CD4-positive, alpha-beta T cell treated with Interleukin-15 for 4 hours (primary cell): ENCODE measurements at places on chromosomes 7 and 10.
A peak's percentile ranks its signal among the peaks of the same experiment; 100 is the strongest.

GRCh38 chr7:47758546-47758945 lies 176.6 kb upstream of the TNS3 start:
- no peak for DNase-seq

- peak; percentile 53 for DNase-seq
These were observed 7.3 kb downstream of the LRRN3 start for GRCh38 chr7:111098011-111098925.

DNA sequence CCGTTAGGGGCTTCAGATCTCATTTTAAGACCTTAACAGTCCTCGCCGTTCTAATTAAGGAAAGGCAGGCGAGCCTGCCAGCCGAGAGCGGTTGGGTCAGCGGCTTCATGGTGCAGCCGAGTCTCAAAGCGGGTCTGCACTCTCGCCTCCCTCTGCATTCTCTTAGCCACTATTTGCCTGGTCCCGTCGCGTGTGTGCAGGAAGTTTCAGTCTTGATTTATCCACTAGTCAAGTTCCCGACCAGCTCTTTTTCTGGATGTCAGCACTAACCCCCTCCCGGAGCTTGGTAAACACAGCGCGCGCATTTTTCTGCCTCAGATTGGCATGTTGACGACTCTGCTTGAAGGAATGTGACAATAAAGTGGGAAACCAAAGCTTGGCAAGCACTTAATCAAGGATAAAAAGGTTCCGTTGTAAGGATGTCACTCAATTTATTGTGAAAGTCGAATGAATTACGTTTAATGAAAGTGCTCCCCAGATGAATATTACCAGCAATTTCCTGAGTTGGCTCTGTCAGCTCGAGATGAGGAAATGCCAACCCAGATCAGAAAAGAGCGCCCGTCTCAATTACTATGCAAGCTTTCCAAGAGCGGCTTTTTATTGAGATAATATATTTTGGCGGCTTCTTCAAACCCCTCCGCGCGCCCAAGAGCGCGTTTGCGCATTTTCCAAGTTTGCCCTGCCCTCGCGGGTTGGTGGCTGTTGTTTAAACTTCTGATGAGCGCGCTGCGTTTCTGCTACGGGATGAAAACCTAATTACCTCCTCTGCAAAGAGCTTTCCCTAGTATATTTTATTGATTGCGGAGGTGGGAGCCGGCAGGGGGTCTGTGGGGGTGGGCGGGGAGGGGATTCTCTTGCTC lies 7.9 kb downstream of the NXPH1 start:
- DNase-seq: no peak

DNA sequence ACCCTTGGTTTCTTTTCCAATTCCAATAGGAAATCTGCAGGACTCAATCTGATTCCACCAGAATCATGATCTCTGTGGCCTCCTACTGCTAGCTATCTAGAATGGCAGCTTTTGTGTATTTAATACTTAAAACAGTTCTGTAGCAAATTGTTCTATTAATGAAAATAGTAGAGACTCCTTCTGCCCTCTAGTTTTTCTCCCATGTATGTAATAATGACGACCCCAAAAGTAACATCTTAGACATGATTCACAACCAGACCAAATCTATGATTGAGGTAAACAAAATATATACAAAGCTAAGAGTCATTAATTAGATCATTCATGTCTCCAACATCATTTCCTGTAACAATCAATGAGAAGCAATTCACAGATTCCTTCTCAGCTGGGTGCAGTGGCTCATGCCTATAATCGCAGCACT lies 259.1 kb upstream of the MKLN1 start:
- DNase-seq: no peak

- DNase-seq: no peak
These were observed 220.5 kb upstream of the MAGI2 start for GRCh38 chr7:79673969-79674368.

GRCh38 chr7:30731581-30731980 lies 20.4 kb upstream of the INMT start:
- no peak for DNase-seq

DNA sequence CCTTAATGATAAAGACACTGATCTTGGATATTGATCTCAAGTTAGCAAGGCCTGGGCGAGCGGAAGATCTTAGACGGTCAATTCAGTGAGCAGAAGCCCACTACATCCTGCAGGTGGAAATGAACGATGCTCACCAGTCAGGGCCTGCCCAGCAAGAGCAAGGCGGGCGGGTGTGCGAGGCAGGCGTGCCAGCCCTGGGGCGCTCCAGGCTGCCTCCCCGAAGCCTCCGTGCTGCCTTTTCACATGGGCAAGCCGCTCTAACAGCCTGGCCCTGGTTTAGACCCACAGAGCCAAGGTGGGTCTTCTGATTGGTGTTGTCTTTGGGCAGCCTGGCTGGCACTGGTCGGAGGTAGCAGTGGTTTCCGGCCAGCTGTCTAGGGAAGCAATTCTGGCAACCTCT lies 475.1 kb upstream of the FOXK1 start:
- DNase-seq: no peak

DNA sequence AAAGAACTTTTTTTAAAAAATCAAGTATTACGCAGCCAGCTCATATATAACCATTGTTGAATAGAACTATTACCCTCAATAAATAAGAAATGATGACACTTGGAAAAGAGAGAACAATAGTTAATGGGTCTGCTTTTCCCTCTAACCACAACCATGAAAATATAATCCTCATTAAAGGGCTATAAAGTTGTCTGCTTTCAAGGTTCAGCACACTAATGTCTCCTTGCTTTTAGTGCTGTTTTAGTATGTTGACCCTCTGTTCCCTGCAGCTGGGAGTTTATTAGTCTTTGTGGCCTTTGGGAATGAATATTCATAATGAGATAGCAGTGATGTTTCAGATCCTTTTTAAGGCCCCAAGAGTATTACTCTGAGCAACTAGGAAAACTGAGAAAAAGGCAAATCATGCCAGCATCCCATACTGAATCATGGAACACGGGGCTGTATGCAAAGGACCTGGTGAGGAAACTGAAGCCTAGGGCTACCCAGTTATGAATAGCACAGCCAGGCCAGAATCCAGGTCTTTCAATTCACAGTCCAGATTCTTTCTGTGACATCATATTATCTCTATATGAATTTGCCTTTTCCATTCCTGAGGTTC lies 332.0 kb upstream of the LRGUK start:
- DNase-seq: no peak

DNA sequence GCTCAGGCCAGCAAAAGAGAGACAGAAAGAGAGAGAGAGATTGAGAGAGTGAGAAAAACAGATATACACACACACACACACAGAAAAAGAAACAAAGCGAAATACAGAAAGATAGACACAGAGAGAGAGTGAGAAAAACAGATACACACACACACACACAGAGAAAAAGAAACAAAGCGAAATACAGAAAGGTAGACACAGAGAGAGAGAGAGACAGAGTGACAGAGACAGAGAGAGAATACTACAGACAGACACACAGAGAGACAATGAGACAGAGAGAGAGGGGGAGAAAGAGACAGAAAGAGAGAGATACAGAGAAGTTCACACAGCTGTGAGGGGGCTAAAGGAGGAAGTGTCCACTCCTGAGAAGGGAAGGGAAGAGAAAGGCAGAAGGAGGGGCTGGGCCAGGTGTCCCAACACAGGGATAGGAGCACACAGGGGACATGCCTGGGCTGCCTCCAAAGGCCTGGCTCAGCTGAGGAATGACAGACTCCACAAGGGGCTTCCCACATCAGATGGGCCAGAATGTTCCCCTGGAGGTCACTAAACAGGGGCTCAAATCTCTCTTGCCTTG lies 4.3 kb downstream of the GCK start:
- no peak for DNase-seq

DNA sequence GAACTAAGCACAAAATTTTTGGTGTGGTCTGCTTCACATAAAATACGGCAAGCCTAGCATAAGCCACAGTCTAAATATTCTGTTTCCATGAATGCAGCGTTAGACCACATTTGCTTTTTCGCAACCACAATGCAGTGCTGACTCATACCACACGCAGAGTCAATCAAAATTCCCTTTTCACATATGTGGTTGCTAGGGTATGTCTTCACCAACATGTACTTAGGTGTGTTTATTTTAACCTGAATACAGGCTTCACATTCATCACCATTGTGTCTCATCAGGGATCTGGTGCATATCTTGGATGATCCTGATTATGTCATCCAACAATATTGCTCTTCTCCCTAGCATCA lies 90.8 kb downstream of the CHN2 start:
- peak; percentile 53 for DNase-seq

DNA sequence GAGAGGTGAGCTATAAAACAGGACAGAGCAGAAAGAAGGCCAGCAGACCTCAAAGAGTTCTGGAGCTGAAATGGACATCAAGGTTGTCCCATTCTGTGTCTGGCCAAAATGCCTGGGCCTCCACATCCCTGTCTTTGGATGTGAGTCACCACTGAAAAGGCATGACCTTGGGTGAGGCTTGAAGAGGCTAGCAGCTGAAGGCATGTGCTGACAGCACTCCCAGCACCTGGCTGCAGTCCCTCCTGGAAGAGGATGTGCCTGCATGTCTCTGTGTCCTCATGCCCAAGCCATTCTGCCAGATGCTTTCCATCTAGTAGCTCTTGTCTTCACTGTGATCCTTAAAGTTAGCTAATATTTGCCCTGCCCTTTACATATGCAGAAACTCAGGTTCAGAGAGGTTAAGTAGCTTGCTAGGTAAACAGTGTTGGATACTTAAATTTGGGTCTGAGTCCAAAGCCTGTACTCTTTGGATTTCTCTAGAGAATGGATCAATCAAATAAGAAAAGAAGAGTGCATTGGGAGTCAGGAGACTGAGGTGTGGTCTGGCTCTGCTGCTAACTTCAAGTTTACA lies 35.8 kb downstream of the HECW1 start:
- DNase-seq: no peak

GRCh38 chr10:72340510-72341261 lies 14.0 kb downstream of the DNAJB12 start:
- DNase-seq: peak; percentile 78

DNA sequence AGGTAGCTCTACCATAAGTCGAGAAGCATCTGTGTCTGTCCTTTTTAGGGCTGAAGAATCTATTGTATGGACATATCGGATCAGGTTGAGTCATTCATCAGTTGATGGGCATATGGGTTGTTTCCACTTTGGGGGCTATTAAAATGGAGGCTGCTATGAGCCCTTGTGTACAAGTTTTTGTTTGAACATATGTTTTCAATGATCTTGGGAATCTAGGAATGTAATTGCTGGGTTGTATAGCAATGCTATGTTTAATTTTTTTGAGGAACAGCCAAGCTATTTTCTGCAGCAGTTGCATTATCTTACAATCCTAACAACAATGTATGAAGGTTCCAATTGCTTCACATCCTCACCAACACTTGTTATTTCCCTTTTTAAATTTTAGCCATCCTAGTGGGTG lies 46.4 kb upstream of the HABP2 start:
- DNase-seq: no peak

DNA sequence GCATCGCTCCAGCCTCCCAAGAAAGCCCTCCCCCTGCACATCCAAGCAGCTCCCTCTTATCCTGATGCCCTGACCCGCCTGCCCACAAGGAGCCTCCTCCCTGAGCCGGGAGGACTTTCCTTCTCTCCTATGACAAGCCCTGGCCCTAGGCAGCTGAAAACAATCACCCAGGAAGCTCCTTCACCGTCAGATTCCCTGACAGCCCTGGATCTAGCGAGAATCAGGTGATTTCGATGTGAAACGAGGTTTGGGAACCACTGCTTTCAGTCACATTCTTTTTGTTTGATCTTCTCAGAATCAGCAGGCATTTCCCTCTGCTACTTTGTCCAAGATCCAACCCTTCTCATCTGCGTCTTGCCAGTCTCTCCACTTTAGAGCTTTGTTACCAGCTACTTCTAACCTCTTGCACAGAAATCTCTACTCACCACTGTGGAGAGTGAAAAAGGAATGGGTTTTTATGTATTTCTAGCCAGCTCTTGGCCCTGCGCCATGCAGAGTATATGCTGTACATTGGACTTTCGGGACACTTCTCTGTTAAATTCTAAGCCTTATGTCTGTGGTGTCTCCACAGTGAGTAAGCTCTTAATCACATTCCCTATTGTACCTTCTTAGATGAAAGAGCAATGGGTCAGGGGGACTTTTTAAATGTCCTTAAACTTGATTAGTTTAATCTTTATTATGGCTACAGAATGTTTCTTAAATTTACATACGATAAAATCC lies 253.2 kb upstream of the C7orf33 start:
- no peak for DNase-seq

DNA sequence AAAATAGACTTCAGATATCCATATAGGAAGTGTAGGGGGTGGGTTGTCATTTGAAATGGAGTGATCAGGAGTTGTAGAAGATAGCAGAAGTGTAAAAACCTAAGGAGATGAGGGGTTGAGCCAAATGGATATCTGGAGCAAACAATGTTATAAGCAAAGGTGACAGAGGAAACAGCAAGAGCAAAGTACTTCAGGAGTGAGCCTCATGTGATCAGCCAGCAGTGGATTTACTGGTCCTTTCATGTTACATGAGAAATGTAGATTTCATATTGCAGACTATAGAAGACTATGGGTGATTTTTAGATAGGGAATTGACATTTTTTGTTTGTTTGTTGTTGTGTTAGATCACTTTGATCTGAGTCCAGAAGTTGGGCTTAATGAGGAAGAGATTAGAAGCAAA lies 47.7 kb downstream of the GNAT3 start:
- no peak for DNase-seq

DNA sequence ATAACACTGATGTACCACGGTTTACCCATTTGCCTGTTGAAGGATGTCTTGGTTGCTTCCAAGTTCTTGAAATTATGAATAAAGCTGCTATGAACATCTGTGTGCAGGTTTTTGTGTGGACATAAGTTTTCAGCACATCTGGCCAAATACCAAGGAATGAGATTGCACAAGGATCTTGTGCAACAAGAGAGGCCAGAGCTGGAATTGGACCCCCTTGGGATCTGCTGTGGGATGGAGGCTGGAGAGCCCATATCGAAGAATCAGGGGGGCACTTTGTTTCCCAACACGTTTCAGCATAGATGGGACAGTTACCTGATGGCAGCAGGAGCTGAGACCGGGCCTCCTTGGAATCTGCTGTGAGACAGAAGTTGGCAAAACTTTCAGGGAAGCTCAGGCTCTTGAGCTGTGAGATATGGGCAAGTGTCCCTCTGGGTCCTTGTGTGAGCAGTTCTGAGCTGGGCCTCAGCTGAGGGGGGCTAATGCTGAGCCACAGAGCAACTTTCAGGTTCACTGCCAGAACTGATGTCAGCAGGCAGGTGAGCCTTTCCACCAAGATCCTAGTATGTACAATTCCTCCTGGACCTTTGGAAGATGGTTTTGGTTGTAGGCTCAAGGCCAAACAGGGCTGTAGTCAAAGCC lies 115.2 kb upstream of the RAB18 start:
- DNase-seq: no peak
